ENCODE measurements at places on chromosomes 7 and 10. TPM values are rescaled to one million over a fixed set of nuclear protein-coding genes. Genes with fewer than 3 reads are reported as not detected.

DNA sequence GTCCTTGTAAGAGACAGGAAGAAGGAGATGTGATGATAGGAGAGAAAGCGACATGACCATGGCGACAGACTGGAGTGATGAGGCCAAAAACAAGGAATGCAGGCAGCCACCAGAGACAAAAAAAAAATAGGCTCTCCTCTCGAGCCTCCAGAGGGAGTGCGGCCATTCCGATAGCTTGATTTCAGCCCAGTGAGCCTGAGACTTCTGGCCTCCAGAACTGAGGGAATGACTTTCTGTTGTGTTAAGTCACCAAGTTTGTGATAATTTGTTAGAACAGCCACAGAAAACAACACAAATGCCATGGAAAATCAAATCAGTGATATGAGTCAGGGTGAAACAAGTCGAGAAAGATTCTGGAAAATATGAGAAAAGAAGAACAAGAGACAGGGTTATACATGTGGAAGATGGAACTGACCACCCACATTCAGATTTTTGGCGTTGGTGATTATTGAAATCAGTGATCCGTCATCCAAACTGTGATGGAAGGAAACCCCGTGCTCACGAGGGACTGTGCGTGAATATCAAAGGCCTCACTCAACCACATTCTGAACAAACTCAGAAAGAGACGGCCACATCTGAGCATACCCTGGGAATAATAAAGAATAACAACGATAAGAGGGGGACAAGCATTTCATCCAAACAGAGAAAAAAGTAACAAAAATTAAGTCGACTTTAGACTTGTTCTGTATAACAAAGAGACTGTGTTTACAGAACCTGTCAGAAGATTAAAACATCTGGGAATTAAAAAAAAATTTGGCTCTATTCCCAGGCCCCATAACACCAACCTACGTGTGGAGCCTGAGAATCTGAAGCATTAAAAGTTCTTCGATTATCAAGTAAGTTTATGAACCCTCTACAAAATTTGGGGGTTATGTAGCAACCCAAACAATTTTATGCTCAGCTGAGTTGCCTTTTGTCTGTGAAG lies 72.1 kb downstream of the EEPD1 start:
- no peak for DNase-seq

The PPP1R3A gene
- total RNA-seq: not detected

GRCh38 chr7:50775231-50775630 lies 7.5 kb downstream of the GRB10 start:
- DNase-seq: no peak

The ADAMTS14 gene
- 0.38 TPM for total RNA-seq

The ADRA2A gene
- total RNA-seq: 0.38 TPM

GRCh38 chr7:92133133-92133736 lies 1.0 kb downstream of the CYP51A1 start:
- no peak for DNase-seq

DNA sequence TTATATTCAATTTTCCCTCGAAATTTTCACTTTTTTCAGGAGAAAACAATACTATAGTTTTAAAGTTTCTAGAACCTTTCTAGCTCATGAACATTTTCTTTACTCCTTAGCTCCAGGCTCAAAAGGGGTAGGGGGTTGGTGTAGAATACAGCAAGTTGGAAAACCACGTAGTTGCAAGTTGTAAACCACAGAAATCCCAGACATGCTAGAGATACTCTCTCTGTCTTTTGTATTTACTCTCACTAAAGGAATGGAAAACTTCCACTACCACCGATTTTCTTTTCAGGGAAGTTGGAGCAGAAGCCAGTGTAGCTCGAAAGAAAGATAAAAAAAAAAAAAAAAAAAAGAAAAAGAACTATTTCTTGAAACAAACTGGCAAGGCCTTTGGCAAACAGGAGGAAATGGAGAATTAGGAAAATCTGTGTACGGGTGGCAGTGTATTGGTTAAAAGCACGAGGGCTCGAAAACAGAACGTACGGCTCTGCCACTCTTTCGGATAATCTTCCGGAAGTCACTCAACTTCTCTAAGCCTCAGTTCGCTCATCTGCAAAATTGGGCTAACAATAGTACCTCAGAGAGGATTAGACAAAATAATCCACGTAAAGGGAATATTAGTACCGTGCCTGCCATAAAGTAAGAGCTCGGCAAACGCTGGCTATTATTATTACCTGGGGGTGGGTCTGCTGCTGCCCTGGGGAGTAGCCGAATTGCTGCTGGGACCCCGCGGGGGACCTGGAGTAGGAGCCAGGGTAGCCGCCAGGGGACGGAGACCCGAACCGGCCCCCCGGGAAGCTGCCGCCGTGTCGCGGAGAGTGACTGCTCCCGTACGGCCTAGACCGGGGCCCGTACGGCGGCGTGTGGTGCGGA lies 628 bp downstream of the MPLKIP start:
- no peak for DNase-seq

- DNase-seq: no peak
These were observed 35.5 kb upstream of the KCNMA1 start for GRCh38 chr10:77673101-77673500.

DNA sequence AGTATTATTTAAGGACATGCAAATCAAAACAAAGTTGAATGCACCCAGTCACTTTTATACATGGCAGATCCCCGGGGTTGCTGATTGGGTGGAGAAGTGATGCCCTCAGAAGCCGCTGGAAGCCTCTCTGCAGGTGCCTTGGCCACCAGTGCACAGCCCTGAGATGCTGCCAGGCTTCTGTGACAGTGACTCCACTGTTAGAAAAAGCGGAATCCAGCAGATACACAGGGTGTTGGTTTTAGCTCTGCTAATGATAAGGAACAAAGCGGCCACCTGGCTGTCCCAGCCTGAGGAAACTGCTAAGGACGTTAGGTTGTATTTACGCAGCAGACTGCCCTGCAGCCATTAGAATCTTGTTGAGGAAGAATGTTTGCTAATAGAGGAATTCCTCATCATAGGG lies 47.5 kb downstream of the JAKMIP3 start:
- no peak for DNase-seq

DNA sequence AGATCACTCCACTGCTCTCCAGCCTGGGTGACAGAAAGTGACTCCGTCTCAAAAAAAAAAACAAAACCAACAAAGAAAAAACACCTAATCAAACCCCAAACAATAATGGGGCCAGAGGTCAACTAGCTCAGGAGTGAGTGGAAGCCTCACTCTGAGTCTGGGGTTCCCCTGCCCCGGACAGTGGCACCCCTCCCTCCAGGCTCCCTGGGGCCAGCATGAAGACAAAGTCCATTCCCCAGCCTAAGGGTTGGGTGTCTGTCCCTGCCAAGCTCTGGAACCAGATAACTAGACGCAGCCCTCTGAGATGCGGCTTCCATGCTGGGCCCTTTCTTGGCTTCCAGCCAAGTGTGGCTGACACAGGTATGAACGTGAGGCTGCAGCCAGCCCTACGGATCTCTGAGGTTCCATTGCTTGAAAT lies 1.7 kb upstream of the FUOM start:
- DNase-seq: no peak

- DNase-seq: no peak
These were observed 129.2 kb downstream of the SRI start for GRCh38 chr7:88090671-88091070.

DNA sequence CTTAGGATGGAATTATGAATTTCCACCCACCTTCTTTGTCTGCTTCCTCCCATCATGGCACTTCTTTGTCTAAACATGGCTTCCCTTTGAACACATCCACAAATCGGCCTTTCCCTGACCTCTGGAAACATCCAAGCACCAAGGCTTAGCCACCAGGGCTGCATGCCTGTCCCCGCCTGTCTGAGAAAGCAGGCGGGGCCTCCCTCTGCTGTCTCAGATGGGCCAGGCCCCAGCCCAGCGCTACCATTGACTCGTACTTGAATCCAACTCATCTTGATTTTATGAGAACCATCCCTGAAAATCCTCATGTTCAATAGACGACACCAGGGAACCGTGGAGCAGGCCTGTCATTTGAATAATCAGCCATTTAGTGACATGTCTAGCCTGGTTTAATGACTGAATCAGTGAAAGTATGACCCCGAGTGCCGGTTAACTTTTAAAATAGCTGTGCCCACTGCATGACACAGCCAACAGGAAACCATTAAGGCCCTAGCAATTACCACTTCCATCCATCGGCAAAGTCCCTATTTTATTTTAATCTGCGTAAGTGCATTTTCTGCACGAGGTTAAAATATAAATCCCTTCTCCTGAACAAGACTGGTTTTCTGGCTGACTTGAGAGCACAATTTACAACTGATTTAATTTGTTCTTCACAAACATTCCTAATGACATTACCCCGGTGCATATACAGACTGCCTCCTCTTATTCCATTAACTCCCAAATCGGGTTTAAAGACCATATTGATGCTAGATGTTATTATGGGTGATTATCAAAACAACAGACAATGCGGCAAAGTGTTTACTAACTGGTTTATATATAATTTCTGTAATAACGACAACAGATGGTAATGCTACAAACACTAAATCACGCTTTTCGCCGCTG lies 194.7 kb downstream of the BUB3 start:
- no peak for DNase-seq

- DNase-seq: no peak
These were observed 139.4 kb downstream of the ITGB8 start for GRCh38 chr7:20470082-20470481.

DNA sequence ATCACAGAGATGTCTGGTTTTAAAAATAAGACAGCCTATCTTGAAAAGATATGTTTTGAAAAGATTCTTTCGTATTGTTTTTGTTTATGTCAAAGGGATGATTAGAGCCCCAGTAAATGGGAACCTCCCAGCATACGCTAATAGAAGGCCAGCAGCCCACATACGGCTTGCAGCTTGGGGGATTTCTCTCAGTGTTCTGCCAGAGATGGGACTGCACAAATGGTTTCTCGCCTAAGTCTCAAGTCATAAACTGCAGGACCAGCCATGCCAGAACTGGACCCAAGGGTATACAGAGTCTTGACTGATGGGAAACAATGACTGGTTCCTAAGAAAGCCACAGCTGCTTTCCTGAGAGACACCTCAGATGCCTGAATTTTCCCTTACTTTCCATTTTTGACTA lies 306.9 kb upstream of the DGKB start:
- DNase-seq: no peak

GRCh38 chr10:84706875-84707274 lies 378.5 kb downstream of the CCSER2 start:
- DNase-seq: no peak

DNA sequence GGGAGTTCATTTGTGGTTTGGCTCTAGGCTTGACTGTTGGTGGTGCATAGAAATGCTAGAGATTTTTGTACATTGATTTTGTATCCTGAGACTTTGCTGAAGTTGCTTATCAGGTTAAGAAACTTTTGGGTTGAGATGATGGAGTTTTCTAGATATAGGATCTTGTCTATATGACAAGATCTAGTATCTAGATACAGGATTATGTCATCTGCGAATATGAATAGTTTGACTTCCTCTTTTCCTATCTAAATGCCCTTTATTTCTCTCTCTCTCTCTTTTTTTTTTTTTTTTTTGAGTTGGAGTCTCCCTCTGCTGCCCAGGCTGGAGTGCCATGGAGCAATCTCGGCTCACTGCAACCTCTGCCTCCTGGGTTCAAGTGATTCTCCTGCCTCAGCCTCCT lies 62.9 kb downstream of the MGAM2 start:
- DNase-seq: no peak

- no peak for DNase-seq
These were observed 49.7 kb downstream of the INPP5F start for GRCh38 chr10:119775529-119775928.

The MACC1 gene
- total RNA-seq: 17.4 TPM

The ARMC3 gene
- total RNA-seq: not detected

GRCh38 chr10:98320486-98321185 lies 52.6 kb upstream of the LOXL4 start:
- DNase-seq: no peak

The INHBA gene
- total RNA-seq: not detected

DNA sequence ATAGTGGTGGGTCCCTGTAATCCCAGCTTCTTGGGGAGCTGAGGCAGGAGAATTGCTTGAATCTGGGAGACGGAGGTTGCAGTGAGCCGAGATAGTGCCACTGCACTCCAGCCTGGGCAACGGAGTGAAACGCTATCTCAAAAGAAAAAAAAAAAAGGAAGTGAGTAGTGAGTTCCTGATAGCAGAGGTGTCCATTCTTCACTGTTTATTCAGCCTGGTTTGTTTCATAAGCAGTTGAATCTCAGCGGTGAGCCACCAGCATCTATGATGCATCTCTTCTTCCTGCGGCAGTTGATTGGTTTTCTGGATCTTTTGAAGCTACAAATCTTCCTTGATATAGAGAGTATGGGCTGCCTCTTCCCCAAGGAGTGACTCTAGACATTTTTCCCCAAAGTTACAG lies 316.1 kb upstream of the MTPN start:
- DNase-seq: no peak

All from esophagus squamous epithelium (tissue), 5 donors.